GF-D8 (cell line): ENCODE measurements at places on chromosomes 16 and 17.

DNA sequence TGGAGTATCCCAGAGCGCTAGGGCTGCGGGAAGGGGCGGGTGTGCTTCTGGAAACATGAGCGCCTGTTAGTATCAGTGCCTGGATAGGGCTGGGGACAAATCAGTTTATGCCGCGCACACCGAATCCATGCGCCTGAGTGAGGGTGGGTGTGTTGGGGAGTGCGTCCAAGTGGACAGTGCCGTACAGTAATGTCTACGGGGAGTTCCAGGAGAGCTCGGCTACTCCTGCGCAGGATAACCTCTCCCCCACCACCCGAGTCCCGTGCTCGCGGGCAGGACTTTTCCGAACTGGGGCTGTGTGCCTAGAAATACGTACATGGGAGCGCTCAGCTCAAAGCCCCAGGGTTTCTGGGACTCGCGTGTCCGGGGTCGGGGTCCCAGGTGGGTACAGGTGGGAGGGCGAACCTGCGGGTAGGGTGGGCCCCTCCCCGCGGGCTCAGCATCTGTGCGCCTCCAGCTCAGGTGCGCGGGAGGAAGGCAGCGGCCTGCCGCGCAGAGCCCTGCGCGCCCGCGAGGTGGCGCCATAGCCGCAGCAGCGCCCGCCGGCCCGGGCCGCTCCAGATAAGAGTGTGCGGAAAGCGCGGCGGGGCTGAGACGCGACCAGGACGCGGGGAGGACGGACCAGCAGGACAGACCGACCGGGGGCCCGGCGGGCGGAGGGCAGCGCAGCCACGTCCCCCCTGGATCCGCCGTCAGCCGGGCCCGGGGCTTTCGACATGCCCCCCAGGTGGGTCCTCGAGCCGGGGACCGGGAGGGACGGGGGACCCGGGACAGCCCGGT lies at the start of gene HIC1:
TSS of gene HIC1 (plus strand) at position 592 of the 780 bp plus-strand sequence. CDS start 1,588 bp downstream, outside the sequence.
- DNase-seq: no peak

DNA sequence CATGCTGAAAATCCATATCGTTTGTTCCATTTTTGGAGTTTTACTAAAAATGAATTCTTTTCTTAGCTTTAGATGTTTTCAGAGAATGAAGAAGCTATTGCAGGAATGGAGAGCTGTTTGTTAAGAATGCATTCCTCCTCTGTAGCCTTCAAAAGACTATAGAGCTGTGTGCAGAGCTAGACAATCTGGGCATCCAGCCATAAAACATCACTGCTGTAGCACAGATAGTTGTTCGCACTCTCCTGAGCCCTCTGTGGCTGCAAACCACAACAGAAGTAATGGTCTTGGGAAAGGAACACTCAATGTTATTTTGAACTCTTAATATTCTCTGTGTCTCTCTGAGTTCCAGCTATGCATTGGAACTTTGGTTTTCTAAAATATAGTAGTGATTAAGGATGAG lies 4.9 kb downstream of the TNRC6C start:
- peak; percentile 79 for DNase-seq

- DNase-seq: peak; percentile 15
Observed at GRCh38 chr17:32350666-32351418, 885 bp downstream of the ZNF207 start.

DNA sequence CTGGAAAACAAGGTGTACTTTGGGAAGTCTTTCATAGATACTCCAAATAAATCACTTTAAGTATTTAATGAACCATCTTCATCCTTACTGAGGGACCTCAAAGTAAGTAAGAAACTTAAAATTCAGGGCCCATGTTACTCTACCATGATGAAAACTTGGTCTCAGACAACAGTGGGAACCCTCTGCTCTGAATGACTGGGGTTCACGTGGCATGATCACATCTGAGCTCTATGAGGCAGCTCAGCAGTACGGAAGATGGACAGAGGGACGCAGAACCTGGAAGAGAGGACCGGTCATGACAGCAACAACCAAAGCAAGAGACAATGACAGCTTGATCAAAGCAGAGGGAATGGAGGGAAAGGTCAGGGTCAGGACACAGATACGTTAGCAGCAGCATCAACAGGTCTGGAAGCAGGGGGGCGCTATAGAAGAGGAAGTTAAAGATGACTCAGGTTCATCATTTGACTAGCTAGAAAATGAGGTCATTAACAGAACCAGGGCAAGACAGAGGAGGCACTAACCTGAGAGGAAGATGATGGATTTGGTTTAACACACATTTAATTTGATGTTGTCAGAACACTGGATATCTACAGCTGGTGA lies 9.5 kb downstream of the XPO6 start:
- no peak for DNase-seq

DNA sequence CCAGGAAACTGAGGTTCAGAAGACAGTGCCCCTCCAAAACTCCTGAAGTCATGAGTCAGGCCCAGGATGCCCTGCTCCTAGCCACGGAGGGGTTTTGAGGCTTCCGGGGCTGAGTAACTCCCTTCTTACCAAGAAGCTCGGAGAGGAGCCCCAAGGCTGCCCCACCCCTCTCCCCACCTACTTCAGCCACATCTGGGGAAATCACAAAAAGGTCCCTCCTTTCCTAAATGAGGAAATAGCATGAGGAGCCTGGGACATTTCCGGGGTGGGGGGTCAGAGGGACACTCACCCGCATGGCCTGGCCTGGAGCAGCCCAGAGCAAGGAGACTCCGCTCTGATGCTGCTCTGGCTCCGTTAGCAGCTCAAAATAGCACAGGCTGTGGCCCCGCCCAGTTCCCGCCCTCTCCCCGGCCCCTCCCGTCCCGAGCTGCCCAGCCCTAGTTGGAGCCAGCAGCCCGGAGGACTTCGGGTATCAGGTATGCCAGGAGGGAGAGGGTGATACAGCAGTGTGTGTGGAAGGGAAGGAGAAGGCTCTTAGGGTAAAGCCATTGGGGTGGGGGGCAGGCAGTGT lies 40.1 kb downstream of the MYO18A start:
- DNase-seq: peak; percentile 89

GRCh38 chr16:13866073-13866472 lies 53.9 kb upstream of the ERCC4 start:
- no peak for DNase-seq

GRCh38 chr17:28997806-28998205 lies 8.0 kb downstream of the SEZ6 start:
- no peak for DNase-seq

DNA sequence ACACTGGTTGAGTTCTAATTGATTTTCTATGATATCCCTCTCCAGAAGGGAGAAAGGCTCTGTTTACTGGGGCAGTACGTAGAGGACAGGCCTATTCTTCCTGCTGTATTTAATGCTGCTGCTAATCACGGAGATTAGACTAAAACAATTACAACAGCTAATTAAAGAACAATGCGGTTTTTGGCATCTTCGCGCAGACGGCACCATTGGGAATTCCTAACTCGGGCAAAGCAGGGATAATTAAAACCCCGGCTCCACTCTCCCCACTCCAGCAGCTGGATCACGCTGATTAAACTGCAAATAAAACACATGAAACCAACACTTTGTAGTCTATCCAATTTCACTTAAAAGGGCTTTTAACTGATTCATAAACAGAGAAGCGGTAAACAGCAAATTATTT lies 147.6 kb downstream of the XYLT1 start:
- DNase-seq: no peak

GRCh38 chr16:72530434-72530833 lies 358.5 kb upstream of the PMFBP1 start:
- no peak for DNase-seq

- DNase-seq: no peak
Observed at GRCh38 chr16:76268824-76269223, 8.4 kb upstream of the CNTNAP4 start.

DNA sequence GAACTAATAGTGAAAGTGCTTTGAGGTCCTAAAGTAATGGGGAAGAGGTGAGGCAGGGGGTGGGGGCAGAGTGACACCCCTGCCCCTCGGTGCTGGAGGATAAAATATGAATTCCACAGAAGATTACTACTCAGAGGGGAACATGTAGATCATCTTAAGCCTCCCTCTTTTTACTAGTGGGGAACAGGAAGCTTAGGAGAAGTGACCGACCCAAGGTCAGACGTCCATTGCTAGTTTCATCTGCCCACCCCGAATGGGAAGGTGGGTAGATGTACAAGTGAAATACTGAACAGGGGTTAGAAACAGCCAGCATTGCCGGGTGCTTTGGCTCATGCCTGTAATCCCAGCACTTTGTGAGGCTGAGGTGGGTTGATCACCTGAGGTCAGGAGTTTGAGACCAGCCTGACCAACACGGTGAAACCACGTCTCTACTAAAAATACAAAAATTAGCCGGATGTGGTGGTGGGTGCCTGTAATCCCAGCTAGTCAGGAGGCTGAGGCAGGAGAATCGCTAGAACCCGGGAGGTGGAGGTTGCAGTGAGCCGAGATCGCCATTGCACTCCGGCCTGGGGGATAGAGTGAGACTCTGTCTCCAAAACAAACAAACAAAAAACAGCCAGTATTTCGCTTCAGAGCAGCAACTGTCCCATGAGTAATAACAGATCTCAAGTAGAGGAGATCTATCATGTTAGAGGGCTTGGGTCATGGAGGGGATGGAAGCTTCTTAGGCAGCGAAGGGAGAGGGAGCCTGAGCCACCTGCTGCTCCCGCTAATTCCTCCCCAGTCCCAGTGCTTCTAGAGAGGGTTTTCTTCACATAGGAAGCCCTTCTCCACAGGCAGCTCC lies 1.2 kb upstream of the NR1D1 start:
- DNase-seq: no peak

GRCh38 chr16:86514481-86515376 lies 4.4 kb downstream of the FOXF1 start:
- DNase-seq: no peak

DNA sequence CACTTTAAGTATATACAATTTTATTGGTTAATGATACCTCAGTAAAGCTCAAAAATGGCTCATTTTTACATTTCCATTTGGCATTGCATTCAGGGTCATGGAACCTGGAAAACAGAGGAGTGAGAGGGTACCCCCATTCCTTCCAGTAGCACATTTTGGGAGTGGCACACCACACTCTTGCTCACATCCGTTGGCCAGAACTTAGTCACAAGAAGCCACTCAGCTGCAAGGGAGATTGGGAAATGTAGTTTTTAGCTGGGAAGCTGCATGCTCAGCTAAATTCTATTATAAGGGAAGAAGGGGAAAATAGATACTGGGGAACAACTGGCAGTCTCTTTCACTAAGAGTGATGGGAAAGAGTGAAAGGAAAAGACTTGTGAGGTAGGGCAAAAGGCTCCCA lies 102.5 kb upstream of the TMEM97 start:
- DNase-seq: no peak

DNA sequence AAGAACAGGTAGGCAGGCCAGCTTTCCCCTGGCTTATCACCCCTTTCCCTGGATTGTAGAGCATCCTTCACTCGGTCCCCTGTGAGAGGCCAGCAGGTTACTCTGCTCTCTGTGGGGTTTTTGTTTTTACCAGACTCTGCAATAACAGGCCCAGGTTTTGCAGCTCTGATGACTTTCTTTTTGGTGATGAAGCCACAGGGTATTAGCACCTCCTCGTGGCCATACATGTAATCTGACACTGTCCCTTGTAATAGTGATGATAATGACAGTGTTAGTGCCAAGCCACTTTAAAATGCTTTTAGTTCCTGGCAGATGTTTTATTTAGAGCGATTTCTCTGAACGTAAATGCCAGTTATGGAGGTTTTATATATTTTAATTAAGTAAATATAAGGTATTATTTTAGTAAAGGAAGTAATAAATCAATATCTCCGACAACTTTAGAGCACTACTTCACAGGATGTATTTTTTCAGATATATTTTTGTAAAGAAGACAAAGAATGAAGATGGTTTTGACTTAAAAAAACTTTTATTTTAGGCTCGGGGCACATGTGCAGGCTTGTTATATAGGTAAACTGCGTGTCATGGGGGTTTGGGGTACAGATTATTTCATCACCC lies 38.0 kb upstream of the CPHXL start:
- peak; percentile 9 for DNase-seq

DNA sequence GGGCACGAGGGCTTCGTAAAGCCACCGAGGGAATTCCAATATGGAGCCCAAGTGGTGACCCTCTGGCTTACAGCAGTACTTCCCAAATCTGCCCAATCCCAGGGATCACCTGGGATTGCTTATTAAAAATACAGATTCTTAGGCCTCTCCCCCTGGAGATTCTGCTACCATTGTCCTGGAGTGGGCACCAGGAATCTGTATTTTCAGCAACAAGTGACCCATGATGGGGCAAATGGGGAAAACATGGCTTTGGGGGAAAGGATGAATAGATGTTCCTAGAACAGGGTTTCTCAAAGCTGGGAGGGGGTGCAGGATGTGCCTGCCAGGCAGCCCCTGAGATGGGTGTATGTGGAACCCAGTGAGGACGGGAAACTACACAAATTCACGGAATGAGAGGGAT lies 40.6 kb downstream of the EMP2 start:
- DNase-seq: no peak

DNA sequence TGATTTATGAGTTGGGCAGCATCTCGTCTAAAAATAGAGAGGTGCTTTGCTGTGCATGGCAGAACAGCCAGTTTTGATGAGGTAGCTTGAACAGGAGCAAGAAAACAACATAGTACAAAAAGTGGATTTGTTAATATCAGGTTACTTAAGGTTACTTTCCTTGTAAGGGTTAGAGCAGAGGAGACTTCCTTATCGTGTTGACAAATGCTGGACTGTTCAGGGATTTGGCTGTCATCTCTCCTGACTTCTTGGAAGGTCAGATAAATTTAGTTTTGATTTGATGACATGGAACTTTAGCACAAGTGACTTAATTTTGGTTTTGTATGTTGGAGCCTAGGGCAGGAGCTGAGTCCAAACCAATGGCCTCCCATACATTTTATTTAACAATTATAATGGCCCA lies 163.9 kb upstream of the ELAC2 start:
- DNase-seq: no peak

- DNase-seq: peak; percentile 12
Observed at GRCh38 chr17:82236142-82236971, 7.5 kb downstream of the SLC16A3 start.

GRCh38 chr16:9139965-9140364 lies 48.5 kb downstream of the HAPSTR1 start:
- no peak for DNase-seq

DNA sequence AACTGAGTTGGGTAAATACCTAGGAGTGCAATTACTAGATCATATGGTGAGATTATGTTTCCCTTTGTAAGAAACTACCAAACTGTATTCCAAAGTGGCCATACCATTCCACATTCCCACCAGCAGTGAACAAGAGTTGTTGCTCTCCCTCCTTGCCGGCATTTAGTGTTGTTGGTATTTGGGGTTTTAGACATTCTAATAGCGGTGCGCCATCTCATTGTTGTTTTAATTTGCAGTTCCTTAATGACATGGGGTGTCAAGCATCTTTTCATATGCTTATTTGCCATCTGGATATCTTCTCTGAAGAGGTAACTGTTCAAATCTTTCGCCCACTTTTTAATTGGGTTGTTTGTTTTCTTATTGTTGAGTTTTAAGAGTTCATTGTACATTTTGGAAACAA lies 164.2 kb upstream of the LHX1 start:
- DNase-seq: no peak

- DNase-seq: no peak
Observed at GRCh38 chr16:31052114-31052513, 18.8 kb downstream of the STX4 start.

GRCh38 chr17:72099919-72100318 lies 20.9 kb upstream of the SOX9 start:
- no peak for DNase-seq

- no peak for DNase-seq
Observed at GRCh38 chr17:71398800-71399219, 722.0 kb upstream of the SOX9 start.
